NCI-H1048 (cell line): ENCODE measurements at places on chromosomes 12 and 14.

GRCh38 chr14:100165831-100166440, 6.5 kb upstream of the DEGS2 start:
- no peak for DNase-seq

GRCh38 chr14:75521415-75522199, 662 bp upstream of the BATF start:
- DNase-seq = no peak

- DNase-seq = no peak
Measured at GRCh38 chr14:97993508-97994019, 1196.4 kb downstream of the VRK1 start.

GRCh38 chr12:120933786-120934185, 29.6 kb upstream of the SPPL3 start:
- DNase-seq = no peak

DNA sequence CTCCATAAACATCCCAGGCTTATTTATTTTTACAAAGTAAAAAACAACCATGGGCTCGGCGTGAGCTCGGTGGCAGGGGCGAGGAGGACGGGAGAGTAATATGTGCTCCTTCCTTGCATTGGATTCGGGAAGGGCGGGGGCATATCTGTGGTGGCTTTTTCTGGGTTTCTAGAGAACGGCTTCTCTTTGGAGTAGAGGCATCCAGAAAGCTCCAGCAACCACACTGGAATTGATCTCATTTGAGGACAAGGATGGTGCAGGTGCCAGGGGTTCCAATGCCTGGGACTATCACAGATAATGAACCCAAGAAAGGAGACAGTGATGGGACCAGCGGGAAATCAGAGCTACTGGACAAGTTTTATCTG, 18.9 kb downstream of the ADGRD1 start:
- no peak for DNase-seq

DNA sequence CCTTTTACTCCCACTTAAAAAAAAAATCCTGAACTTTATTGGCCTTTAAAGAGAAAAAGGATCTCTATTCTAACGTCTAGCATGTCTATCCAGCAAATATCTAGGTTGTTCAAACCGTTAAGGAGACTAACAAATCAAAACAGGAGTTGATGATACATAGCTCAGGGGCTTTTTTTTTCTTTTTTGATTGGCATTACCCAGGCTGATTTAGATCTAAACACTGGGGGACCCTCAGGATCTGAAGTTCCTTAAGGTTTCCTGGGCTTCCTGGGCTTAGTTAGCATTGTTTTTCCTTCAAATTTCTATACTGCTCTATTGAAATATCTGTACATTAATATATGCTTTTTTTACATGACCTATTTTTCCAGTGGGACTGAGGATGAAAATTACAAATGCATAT, 42.3 kb downstream of the EFCAB11 start:
- no peak for DNase-seq

- no peak for DNase-seq
Measured at GRCh38 chr12:110721570-110721969, 21.1 kb downstream of the PPP1CC start.

- DNase-seq = no peak
Measured at GRCh38 chr12:7667125-7667524, 1.4 kb upstream of the APOBEC1 start.

- no peak for DNase-seq
Measured at GRCh38 chr14:23069413-23069806, 12.1 kb upstream of the CDH24 start.

- DNase-seq = no peak
Measured at GRCh38 chr14:88521818-88522217, 33.0 kb downstream of the PTPN21 start.

DNA sequence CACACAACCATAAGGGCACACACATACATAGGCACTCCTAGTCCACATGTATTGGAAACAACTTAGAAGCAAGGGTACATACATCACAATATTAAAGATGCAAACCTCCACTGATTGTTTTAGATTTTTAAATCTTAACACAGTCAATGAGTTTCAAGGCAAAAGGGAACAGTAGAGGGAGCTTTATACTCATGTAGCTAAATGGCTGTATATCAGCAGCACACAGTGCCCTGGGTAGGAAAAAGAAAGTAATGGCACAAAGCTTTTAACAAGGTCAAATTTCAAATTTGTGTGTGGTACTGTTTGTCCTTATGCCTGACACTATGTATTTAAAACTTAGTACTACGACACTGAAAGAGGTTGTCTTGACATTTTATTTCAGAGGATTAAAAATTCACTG, 262.0 kb downstream of the MED13L start:
- DNase-seq = no peak

- DNase-seq = no peak
Measured at GRCh38 chr12:130431176-130431575, 93.5 kb downstream of the PIWIL1 start.

DNA sequence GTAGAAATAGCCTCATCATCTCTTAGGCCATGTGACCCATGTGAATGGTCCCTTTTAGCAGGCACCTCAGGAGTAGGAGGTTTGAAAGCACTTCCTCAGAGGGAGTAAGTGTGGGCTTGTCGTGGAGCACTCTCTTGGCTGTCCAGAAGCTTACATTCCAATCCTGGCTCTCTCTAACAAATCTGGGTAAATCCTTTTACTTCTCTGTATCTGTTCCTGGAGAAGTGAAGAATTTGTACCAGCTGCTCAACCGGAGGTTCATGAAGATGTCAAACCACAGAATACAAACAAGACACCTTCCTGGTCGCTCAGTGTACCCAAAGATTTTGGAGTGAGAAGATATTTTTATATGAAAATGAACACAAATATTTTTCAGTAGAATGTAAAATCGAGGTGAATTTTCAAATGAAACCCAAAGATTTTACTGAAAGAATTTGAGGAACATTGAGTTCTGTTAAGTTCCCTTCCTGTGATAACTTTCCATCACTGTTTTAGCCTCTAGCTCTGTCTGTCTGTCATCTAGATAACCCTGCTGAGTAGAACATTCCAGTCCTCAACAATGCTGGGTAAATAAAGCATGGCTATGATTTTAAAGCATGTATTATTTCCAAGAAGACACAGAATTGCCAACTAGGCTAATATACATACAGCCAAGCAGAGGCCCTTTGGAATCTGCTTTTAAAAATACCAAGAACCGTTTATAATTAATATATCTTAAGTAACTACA, 263.9 kb upstream of the RGS6 start:
- no peak for DNase-seq
